ENCODE measurements at places on chromosomes 4 and X. TPM values are rescaled to one million over a fixed set of nuclear protein-coding genes. Genes with fewer than 3 reads are reported as not detected.

- peak overlapping the region; percentile 14 for H3K4me3 ChIP-seq
- H3K27me3 ChIP-seq = peaks cover 76% of the 10 kb centered on the region
- H3K4me1 ChIP-seq = no peaks in the 10 kb centered on the region
- no peak overlapping the region for H3K27ac ChIP-seq
- DNase-seq = no peak
- H3K36me3 ChIP-seq = no peaks in the 10 kb centered on the region
These were observed 408.2 kb downstream of the BCOR start for GRCh38 chrX:39689376-39690104.

- H3K27me3 ChIP-seq = no peaks in the 10 kb centered on the region
- no peak for DNase-seq
- no peak overlapping the region for H3K27ac ChIP-seq
- H3K36me3 ChIP-seq = peaks cover 5% of the 10 kb centered on the region
These were observed 92.4 kb upstream of the ATXN3L start for GRCh38 chrX:13412208-13412600.

GRCh38 chrX:96703816-96704215, 19.2 kb downstream of the DIAPH2 start:
- H3K36me3 ChIP-seq = no peaks in the 10 kb centered on the region
- peaks cover 12% of the 10 kb centered on the region for H3K4me1 ChIP-seq
- H3K27ac ChIP-seq = no peak overlapping the region

- no peaks in the 10 kb centered on the region for H3K27me3 ChIP-seq
- H3K27ac ChIP-seq = no peak overlapping the region
- H3K36me3 ChIP-seq = no peaks in the 10 kb centered on the region
These were observed 782.5 kb downstream of the FAT4 start for GRCh38 chr4:126097155-126097799.

GIMD1 gene
- total RNA-seq = not detected

DNA sequence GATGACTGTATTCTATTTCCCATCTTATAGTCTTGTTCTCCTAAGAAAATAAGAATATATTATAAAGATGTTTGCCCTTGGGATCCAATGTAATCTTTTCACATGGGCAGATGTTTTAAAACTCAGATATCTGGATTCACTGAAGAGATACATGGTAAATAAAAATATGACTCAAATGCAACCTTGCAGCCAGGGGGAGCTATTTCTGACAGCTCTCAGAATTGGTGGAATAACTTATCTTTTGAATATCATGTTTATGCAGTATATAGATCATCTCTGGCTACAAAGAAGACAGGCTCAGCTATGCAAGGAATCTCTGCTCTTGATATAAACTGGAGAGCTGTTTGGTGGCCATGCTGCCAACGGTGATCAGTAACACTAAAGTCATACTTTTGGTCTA, 274.7 kb downstream of the GLUD2 start:
- H3K4me1 ChIP-seq = no peaks in the 10 kb centered on the region
- H3K27me3 ChIP-seq = no peaks in the 10 kb centered on the region
- H3K27ac ChIP-seq = no peak overlapping the region
- H3K4me3 ChIP-seq = no peak overlapping the region
- H3K36me3 ChIP-seq = no peaks in the 10 kb centered on the region
- DNase-seq = peak; percentile 17

FAAH2 gene
- total RNA-seq = 10.3 TPM

- no peak for DNase-seq
- H3K4me1 ChIP-seq = peaks cover 35% of the 10 kb centered on the region
- no peak overlapping the region for H3K27ac ChIP-seq
These were observed 56.5 kb downstream of the LIMCH1 start for GRCh38 chr4:41594432-41594831.

DNA sequence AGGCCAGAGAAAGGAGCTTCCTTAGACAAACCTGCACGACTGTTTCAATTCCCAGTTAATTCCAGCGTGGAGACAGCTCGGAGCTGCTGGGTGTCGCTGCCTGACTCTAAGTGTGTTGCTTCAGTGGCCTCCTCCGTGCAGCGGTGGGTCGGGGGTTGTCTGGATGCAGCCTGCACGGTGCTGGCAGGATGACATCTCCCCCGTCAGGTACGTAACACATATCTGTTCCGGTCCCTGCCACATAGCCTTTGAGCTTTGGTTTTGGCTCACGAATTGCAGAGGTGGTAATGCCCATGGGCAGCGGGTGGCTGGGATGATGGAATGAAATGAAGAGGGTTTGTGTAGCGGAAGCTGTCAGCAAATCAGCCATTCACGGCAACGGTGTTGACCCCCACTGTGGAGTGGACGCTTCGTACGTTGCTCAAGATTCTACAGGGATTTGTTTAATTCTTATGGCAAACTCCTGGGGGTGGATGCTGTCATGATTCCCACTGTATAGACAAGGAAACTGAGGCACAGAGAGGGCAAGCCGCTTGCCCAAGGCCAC, 33.7 kb upstream of the HMX1 start:
- no peak overlapping the region for H3K4me3 ChIP-seq
- no peak overlapping the region for H3K27ac ChIP-seq
- H3K36me3 ChIP-seq = no peaks in the 10 kb centered on the region
- no peak for DNase-seq

DNA sequence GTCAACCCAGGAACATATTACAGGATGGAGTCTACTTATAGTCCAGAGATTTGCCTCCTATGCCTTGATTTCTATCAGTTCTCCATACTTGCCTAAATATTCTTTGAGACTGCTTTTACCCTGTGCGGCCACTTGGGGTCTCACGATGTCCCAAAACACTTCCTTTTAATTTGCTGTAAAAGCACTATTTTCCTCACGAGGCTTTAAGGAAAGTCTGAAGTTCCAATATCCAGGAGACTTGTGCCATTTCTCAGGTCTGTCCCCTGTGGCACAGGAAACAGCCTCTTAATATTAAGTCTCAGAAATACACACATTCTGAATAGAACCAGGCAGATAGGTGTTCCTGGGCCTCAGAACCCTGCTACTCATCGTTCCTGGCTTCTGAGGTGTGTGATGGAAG, 142.9 kb downstream of the TMEM164 start:
- H3K27me3 ChIP-seq = no peaks in the 10 kb centered on the region
- H3K27ac ChIP-seq = no peak overlapping the region
- peak; percentile 29 for DNase-seq
- no peak overlapping the region for H3K4me3 ChIP-seq
- peaks cover 9% of the 10 kb centered on the region for H3K4me1 ChIP-seq
- no peaks in the 10 kb centered on the region for H3K36me3 ChIP-seq
